LHCN-M2 (cell line): ENCODE measurements at places on chromosomes 11 and 22.

DNA sequence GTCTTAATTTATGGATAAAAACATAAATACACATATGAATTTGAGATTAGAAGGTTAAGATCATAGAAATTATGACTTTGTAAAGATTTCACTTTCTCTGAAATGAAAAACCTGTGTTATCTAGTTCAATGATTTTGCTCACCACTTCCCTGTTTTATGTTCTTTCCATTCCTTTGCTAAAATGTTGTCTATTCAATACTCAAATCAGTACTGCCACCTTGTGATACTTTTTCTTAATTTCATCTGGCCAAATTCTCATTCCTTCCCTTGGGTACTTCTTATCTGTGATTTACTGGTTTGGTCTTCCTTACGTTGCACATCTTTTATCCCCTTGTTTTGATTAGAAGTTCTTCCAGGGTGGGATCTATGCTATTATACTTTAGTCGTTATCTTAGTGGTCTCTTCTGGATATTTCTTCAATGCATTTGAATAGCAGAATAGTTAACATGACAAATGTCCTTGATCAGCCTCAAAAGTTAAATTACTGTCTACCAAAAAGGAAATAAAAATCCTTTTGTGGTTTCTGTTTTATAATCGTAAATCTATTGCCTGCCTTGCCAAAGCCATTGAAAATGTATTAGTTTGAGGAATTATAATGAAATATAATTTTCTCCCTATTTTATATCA, 197.0 kb downstream of the PGR start:
- peak; percentile 47 for DNase-seq

DNA sequence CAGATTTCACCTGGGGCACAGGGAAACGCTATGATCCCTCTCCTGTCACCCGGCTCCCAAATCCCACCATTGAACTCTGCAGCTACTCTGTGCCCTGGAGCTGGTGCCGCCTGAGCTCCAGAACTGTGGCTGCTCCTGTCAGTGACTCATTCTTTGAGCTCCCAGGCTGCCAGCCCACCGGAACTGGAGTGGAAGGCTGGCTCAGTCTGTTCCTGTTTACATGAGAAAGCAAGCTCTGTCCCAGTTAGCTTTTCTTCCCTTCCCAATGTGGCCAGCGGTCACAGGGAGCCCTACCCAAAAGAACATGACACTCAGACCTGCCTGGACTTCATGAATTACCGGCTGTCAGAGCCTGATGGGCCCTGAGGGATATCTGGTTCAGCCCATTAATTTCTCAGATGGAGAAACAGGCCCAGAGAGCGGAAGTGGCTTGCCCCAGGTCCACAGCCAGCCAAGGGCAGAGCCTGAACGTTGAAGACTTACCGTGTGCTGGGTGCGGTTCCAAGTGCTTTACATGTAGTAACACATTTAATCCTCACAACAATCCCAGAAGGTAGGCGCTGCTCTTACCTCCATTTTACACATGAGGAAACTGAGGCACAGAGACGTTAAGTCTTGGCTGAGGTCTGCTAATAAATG, 23.8 kb upstream of the IGSF22 start:
- DNase-seq = peak; percentile 75

GRCh38 chr22:46336119-46337078, 885 bp downstream of the TRMU start:
- peak; percentile 15 for DNase-seq

DNA sequence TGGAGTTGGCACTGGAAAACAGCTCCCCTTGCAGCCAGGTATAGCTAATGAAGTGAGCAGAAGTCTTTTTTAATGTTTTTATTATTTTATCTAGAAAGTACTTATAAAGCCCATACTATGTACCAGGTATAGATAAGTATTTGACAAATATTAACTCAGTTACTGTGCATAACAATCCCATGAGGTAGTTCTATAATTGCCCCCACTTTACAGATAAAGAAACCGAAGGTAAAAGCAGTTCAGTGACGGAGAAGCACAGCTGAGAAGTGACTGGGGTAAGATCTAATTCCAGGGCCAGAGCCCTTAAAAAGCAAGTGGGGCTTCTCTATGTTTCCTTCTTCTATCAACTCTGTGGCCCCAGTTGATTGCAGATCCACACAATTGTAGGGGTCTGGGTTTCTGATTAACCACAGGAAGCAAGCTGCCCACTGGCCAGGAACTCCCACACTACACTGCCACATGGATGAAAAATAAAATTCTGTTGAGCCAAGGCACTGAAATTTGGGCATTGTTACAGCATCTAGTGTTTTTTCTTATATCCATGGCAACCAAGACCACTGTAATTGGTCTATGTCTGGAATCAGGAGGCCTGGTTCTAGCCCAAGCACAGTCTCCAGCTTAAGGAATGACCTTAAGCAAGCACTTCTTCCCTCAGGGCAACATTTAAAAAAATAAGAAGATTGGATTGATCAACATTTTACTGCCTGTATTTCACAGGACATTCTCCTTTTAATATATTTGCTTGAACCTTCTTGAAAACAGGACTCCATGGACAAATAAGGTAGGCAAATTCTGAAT, 55.3 kb upstream of the TEAD1 start:
- no peak for DNase-seq
